ENCODE measurements at places on chromosomes 7 and 10.
A peak's percentile ranks its signal among the peaks of the same experiment; 100 is the strongest.

DNA sequence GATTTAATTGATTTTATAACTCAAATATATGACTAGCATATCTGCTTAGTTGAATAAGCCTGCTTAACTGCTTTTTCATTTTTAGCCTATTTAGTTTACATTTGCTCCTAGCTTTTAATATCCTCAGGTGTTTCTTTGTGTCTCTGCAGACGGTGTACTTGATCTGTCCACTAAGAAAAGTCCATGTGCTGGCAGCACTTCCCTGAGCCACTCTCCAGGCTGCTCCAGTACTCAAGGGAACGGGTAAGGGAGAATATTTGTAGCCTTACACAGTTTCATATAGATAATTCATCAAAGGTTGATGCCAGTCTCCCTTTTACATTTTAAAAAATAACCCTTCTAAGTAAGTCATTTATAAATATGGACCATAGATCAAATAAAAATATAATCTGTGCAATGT is 119.9 kb downstream of the LCOR start:
- no peak for DNase-seq

- no peak for DNase-seq
Measured at GRCh38 chr10:34866848-34867247, 51.8 kb upstream of the PARD3 start.

DNA sequence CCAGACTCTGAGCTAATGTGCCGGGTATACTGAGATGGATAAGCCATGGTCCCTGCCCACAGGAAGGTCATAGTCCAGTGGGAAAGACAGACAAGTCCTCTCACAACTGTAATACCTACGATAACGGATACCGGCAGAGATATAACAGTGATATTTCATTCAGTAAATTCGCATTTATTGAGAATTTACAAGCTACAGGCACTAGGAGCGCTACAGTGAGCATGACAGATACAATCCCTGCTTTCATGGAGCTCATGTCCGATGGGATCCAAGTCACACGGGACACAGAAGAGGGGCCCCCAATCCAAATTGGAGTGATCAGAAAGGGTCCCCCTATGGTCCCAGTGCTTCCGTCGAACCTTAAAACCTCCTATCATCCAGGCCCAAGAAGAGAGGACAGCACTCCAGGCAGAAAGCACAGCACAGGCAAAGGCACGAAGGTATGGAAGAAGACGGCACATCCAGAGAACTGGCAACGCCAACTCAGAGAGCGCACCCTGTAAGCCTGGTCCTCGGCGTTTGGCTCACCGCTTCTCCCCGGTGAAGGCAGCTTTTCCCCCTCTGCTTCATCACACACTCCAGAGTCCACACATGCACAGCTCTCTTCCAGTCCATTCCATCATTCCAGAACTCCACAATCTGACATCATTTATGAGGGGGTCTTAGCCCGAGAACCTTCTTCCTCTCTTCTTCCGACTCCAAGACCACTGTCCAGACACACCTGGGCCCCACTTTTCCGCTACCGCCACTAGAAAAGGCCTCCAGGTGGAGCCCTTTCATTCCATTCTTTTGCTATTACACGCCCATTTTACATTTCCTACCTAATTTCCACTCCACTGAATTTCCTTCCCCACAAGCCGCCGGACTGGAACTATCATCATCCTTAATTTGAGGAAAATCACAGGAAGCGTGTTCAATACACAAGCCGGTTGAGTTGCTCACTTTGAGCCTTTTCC is 47.8 kb upstream of the NKX2-3 start:
- no peak for DNase-seq

GRCh38 chr7:151756076-151756731 is 120.7 kb downstream of the PRKAG2 start:
- DNase-seq = peak; percentile 42

GRCh38 chr10:121096617-121097431 is 245.7 kb downstream of the WDR11 start:
- DNase-seq = no peak

GRCh38 chr10:5354068-5354467 is 10.7 kb upstream of the UCN3 start:
- no peak for DNase-seq

DNA sequence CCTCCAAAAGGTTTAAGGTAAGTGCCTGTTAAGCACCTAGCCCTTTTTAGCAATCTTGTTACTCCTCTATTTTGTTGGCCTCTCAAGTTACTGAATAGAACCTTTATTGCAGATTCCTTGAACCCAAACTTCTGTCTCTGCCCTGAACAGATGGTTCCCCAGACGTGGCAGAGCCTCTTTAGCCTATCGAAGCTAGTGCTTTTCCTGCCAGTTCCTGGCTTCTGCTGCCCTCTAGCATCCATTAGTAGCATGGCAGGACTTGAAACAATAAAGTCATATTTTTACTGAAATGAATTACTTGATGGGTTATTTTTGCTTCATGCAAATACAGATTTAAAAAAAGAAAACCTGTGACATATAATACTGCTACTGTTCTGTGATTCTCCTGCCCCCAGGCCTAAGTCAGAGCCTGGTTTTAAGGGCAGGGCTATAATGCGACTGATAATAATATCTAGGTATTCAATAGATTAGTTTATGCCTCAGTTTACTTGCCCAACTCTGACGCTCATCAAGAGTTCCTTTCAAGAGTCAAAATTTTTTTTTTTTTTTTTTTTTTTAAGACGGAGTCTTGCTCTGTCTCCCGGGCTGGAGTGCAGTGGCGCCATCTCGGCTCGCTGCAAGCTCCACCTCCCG is 84.3 kb upstream of the PHF14 start:
- DNase-seq = peak; percentile 23

- DNase-seq = no peak
Measured at GRCh38 chr10:79063661-79064492, 4.9 kb upstream of the ZMIZ1 start.

GRCh38 chr10:95133997-95134396 is 60.0 kb upstream of the ACSM6 start:
- DNase-seq = no peak

- DNase-seq = no peak
Measured at GRCh38 chr10:77032188-77032570, 605.4 kb downstream of the KCNMA1 start.

- DNase-seq = no peak
Measured at GRCh38 chr7:146090023-146090645, 26.5 kb upstream of the CNTNAP2 start.

GRCh38 chr10:13437026-13437555 is 89.0 kb upstream of the SEPHS1 start:
- no peak for DNase-seq

GRCh38 chr7:5214641-5215040 is 24.6 kb downstream of the WIPI2 start:
- DNase-seq = no peak

- no peak for DNase-seq
Measured at GRCh38 chr10:5888351-5888750, 1.3 kb downstream of the ANKRD16 start.

DNA sequence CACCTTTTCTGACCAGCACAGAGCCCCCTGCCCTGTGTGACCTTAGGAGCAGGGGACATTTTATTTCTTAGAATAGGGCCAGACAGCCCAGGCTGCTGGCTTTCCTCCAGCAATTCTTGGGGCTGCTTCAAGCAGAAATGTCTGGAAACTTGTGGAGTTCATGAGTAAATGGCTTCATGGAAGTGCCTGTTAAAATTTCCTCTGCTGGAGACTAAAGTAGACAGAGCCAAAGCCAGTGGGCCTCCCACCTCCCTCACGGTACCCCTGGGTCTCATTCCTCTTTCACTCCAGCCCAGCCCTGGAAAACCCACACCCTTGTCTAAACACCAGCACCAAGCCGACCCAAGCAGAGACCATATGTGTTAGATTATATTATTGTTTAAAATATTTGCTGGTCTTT is 505.5 kb upstream of the ZMIZ1 start:
- DNase-seq = no peak

- no peak for DNase-seq
Measured at GRCh38 chr10:132862485-132863420, 76.8 kb upstream of the NKX6-2 start.

- DNase-seq = no peak
Measured at GRCh38 chr7:69739190-69739589, 140.9 kb downstream of the AUTS2 start.

DNA sequence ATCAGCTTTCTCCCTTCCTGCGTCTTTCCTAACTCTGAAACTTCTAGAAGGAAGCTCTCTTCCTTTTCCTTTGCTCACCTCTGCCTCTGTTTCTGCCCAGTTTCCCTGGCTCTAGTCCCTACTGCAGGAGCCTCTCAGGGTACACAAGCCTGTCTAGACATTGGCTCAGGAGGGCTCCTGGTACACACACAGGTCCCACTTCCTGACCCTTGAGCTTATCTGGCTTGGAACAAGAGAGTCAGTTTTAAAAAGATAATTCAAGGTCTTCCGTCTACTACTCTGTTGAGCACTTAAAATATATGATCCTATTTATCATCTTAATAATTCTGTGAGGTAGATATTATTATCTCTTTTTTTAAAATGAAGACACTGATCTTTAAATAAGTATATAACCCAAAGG is 140.7 kb downstream of the RTKN2 start:
- DNase-seq = no peak
